ENCODE measurements at places on chromosomes 4 and X. TPM values are rescaled to one million over a fixed set of nuclear protein-coding genes. Genes with fewer than 3 reads are reported as not detected.

SPANXN4 gene
- total RNA-seq = not detected

SUV39H1 gene
- total RNA-seq = 35.3 TPM

RHOXF2 gene
- not detected for total RNA-seq

TCEAL5 gene
- total RNA-seq = not detected

GRCh38 chrX:43493756-43494155 is 162.3 kb upstream of the MAOA start:
- H3K36me3 ChIP-seq = no peaks in the 10 kb centered on the region
- no peaks in the 10 kb centered on the region for H3K4me1 ChIP-seq
- no peak overlapping the region for H3K4me3 ChIP-seq
- no peaks in the 10 kb centered on the region for H3K27me3 ChIP-seq

- H3K4me3 ChIP-seq = no peak overlapping the region
- no peaks in the 10 kb centered on the region for H3K4me1 ChIP-seq
- DNase-seq = no peak
These were observed 443.3 kb downstream of the GBA3 start for GRCh38 chr4:23135792-23136645.

- DNase-seq = peak; percentile 42
- H3K4me1 ChIP-seq = no peaks in the 10 kb centered on the region
- H3K4me3 ChIP-seq = no peak overlapping the region
- H3K27me3 ChIP-seq = no peaks in the 10 kb centered on the region
These were observed 75.8 kb downstream of the NUDT11 start for GRCh38 chrX:51420610-51421009.

DNA sequence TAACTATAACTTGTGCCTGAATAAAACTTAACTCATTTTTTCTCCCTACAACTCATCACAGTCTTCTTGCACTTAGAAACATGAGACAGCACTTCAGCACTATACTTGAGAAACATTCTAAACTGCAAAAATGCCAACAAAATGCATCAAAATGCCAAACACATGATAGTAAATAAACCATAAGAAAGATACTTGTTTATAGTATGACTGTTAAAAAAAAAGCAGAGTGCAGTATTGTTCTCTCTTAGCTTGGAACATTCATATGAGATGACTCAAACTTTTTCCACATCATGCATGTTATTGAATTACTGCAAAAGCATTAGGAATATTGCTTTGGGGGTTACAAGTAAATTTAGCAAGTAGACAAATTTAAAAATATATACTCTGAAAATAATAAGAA is 135.7 kb upstream of the ANXA10 start:
- H3K4me3 ChIP-seq = no peak overlapping the region
- H3K36me3 ChIP-seq = no peaks in the 10 kb centered on the region
- no peaks in the 10 kb centered on the region for H3K27me3 ChIP-seq
- DNase-seq = no peak

DNA sequence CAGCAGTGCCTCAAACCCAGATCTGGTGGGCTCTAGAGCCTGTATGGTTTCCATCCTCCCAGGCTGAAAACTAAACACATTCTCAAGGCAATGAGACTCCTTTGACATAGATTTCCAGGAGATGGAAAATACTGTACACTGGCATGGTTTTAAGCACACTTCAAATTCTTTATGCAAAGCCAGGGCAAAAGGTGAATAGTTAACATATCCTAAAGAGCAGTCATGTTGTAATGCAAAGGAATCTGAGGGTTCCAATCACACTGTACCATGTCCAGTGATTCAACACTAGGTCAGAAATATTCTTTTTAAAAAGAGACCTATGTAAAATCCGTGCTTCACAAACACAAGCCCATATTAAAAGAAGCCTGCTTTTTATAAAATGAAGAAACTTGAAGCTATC is 195.3 kb downstream of the QDPR start:
- H3K27ac ChIP-seq = no peak overlapping the region
- no peak overlapping the region for H3K4me3 ChIP-seq
- no peaks in the 10 kb centered on the region for H3K36me3 ChIP-seq

Data from activated CD8-positive, alpha-beta T cell treated with anti-CD3 and anti-CD28 coated beads, Interleukin-2, amount 10 ng/mL, durations not matched to agents 7 days and 5 days (primary cell).